ENCODE measurements at places on chromosomes 3 and 15.

GRCh38 chr3:98602078-98602678 lies 8.8 kb upstream of the CPOX start:
- no peaks in the 10 kb centered on the region for H3K36me3 ChIP-seq
- no peak overlapping the region for H3K27ac ChIP-seq
- DNase-seq = peak; percentile 40
- H3K4me1 ChIP-seq = peaks cover 4% of the 10 kb centered on the region

GRCh38 chr15:60371175-60372051 lies 26.4 kb downstream of the ANXA2 start:
- no peak overlapping the region for H3K27ac ChIP-seq
- no peak for DNase-seq
- H3K36me3 ChIP-seq = peaks cover 40% of the 10 kb centered on the region
- H3K4me3 ChIP-seq = no peak overlapping the region
- no peaks in the 10 kb centered on the region for H3K27me3 ChIP-seq

GRCh38 chr3:147222291-147222690 lies 184.1 kb downstream of the ZIC4 start:
- H3K4me3 ChIP-seq = no peak overlapping the region
- no peaks in the 10 kb centered on the region for H3K27me3 ChIP-seq
- DNase-seq = no peak
- H3K36me3 ChIP-seq = no peaks in the 10 kb centered on the region
- no peaks in the 10 kb centered on the region for H3K4me1 ChIP-seq

DNA sequence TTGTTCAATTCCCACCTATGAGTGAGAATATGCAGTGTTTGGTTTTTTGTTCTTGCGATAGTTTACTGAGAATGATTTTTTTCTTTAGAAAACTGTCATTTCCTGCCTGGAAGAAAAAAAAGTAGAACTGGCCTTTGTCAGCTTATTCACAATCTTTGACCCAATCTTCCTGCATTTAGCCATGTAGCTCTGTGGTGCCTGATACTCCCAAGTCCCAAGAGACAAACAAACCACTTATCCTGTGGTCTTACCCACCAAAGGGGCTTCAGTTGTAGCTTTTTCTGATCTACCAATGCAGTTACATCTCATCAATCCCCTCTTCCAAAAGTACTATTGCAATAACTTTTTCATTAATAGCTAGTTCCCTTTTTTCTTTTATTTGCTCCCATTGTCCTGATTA lies 444.6 kb downstream of the GRM7 start:
- H3K4me3 ChIP-seq = no peak overlapping the region
- H3K27me3 ChIP-seq = no peaks in the 10 kb centered on the region
- no peaks in the 10 kb centered on the region for H3K36me3 ChIP-seq
- no peaks in the 10 kb centered on the region for H3K4me1 ChIP-seq
- no peak overlapping the region for H3K27ac ChIP-seq

- no peak overlapping the region for H3K27ac ChIP-seq
- no peak overlapping the region for H3K4me3 ChIP-seq
- peaks cover 15% of the 10 kb centered on the region for H3K27me3 ChIP-seq
- H3K36me3 ChIP-seq = no peaks in the 10 kb centered on the region
- no peak for DNase-seq
Observed at GRCh38 chr3:120659285-120659684, 22.8 kb downstream of the HGD start.

DNA sequence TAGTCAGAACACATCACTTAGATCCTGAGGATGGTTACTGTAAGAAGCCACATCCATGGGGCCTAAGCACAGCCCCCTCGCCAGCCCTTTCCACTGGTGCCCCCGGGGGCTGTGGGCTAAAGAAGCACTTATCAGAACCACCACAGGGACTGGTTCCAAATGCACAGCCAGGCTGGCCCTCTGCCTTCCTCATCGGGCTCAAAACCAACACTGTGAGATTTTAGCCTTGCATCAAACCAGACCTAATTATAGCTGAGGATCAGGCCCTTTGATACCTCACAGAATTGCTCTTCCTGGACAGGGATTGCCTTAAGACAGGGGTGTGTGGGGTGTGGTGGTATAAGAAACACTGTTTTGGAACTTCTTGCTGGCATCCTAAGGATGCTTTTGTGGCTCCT lies 23.7 kb downstream of the SRPRB start:
- no peak overlapping the region for H3K4me3 ChIP-seq
- peaks cover 7% of the 10 kb centered on the region for H3K36me3 ChIP-seq
- H3K4me1 ChIP-seq = no peaks in the 10 kb centered on the region
- peaks cover 4% of the 10 kb centered on the region for H3K27me3 ChIP-seq
